ENCODE measurements at places on chromosomes 7 and 10.

GRCh38 chr7:151306860-151307259, 34.8 kb upstream of the NUB1 start:
- H3K4me1 ChIP-seq = peaks cover 5% of the 10 kb centered on the region
- DNase-seq = no peak
- no peak overlapping the region for H3K4me3 ChIP-seq
- H3K36me3 ChIP-seq = no peaks in the 10 kb centered on the region

DNA sequence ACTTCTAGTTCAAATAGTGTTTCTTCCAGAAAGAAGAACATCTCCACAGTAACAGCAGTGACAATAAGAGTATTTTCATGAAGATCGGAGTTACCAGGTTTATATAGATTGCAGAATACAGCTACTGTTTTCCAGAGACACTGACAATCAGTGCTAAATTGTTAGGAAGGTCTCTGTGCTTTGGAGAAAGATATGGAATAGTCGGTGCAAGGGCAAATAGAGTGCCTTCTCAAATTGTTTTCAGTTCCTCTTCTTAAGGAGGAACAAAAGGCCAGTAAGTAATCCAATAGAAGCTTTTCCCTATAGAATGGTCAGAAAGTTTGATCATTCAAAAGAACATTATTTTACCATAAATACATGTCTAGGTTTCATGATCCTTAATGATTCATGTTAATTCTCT, 2.6 kb upstream of the KIAA1217 start:
- no peak for DNase-seq
- peaks cover 52% of the 10 kb centered on the region for H3K27me3 ChIP-seq
- H3K36me3 ChIP-seq = no peaks in the 10 kb centered on the region
- no peak overlapping the region for H3K4me3 ChIP-seq
- H3K4me1 ChIP-seq = peaks cover 29% of the 10 kb centered on the region
- H3K27ac ChIP-seq = no peak overlapping the region

DNA sequence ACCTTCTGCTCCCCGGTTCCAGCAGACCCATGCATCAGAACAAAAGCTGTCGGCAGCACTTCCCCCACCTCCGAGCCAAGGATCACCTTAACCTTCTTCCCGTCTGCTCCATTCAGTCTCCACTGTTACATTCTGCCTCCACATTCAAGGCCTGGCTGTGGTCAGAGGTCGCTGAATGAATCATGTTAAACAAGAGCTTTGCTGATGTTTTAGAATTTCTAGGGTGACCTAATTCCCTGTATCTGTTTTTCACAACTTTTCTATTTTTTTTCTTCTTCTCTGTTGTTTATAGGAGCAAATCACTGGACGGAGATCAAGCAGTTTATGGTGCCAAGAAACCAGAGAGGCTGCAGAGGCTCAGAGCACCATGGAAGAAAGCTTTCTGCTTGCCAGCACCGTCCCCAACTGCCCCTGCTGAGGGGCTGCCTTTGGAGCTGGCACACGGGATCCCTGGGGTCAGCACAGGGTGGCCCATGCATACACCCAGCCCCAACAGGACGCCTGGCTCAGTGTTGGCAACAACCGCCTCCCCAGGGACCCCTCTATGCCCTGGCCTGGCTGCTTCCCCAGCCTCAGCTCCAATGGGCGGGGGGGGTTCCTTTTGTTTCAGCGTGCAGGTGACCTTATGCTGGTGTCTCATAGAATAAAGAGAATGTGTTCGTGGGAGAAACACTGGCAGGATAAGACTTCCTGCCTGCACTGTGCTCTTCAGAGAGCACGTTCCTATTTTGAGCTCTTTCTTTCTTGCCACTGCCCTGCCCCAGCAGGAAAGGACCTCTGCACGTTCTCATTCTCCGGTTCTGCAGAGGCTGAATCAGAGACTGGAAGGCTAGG, 182.7 kb upstream of the LYZL2 start:
- H3K36me3 ChIP-seq = no peaks in the 10 kb centered on the region

DNA sequence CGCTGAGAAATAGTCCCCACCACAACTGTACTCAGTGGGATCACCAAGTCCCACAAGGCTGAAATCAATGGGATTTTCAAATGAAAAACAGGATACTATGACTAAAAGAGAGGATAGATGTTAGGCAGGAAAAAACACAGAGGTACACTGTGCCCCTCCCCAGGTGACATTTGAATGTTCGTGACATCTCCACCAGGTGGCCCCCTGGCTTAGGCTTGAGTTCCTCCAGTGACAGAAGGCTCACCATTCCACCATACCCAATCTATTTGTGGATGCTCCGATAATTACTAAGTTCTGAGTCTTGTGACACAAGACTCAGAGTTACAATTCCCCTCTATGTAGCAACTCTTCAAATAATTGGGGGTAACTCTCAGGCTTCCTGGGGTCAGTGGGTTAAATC, 77.5 kb upstream of the KCNMA1 start:
- peaks cover 22% of the 10 kb centered on the region for H3K27me3 ChIP-seq
- H3K4me3 ChIP-seq = no peak overlapping the region
- H3K27ac ChIP-seq = no peak overlapping the region
- H3K4me1 ChIP-seq = peaks cover 6% of the 10 kb centered on the region

- no peaks in the 10 kb centered on the region for H3K36me3 ChIP-seq
- no peaks in the 10 kb centered on the region for H3K4me1 ChIP-seq
- no peak overlapping the region for H3K27ac ChIP-seq
- peaks cover 4% of the 10 kb centered on the region for H3K27me3 ChIP-seq
- H3K4me3 ChIP-seq = no peak overlapping the region
Observed at GRCh38 chr10:91046869-91047268, 126.0 kb upstream of the ANKRD1 start.

DNA sequence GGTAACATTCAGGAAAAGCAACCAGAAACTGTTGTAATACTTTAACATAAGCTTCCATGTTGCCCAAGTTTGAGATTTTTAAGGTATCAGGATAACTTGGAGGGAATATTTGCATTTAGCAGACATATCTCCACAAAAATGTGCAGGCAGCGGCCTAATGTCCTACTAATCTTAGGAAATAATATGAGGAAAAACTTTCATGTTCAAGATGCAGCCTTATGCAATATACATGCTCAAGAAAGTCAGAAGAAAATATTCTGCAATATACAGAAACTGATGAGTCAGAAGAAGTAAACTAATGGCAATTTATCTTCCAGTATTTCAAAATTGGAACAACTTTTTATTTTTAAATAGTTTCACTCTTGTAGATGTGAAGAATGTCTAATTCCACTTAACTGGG, 463.2 kb upstream of the C7orf33 start:
- DNase-seq = no peak
- no peaks in the 10 kb centered on the region for H3K4me1 ChIP-seq
- H3K27ac ChIP-seq = no peak overlapping the region
- no peaks in the 10 kb centered on the region for H3K27me3 ChIP-seq
- no peak overlapping the region for H3K4me3 ChIP-seq
- H3K36me3 ChIP-seq = no peaks in the 10 kb centered on the region

GRCh38 chr7:28804990-28805389, 153.1 kb downstream of the TRIL start:
- no peaks in the 10 kb centered on the region for H3K36me3 ChIP-seq
- H3K4me3 ChIP-seq = no peak overlapping the region
- no peaks in the 10 kb centered on the region for H3K4me1 ChIP-seq
- peaks cover 5% of the 10 kb centered on the region for H3K27me3 ChIP-seq
- H3K27ac ChIP-seq = no peak overlapping the region
- DNase-seq = no peak
